ENCODE measurements at places on chromosomes 7 and 10.

- DNase-seq: no peak
These were observed 172.7 kb downstream of the SND1 start for GRCh38 chr7:127824682-127825081.

DNA sequence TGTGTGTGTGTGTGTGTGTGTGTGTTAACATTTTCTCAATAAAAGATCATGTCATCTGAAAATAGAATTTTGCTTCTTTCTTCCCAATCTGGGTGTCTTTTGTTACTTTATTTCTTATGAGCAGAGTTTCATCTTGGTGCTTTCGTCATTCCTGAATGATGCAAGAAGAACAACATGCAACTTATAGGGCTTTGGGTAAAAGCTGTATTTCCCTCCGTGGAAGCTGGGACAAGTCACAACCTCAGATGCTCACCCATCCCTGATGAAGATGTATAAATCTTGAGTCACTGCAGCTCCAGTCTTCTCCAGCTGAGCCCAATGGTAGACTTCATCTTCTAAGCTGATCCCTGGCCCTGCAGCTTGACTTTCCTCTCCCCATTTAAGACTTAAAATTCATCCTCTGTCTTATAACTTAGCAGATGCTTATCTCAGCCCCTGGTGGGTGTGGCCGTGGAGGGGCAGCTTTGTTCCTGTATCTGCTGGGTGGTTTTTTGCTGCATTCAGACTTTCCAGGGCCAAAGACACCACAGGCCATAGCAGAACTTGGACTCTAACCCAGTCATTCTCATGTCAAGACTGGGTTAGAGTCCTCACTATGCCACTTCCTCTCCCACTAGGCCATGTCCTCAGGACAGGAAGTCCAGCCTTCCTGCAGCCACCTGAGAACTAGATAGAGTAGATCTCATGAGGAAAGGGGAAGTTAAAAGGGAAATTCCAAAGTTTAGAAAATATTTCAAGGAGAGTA lies 356.4 kb downstream of the TNS3 start:
- DNase-seq: no peak

DNA sequence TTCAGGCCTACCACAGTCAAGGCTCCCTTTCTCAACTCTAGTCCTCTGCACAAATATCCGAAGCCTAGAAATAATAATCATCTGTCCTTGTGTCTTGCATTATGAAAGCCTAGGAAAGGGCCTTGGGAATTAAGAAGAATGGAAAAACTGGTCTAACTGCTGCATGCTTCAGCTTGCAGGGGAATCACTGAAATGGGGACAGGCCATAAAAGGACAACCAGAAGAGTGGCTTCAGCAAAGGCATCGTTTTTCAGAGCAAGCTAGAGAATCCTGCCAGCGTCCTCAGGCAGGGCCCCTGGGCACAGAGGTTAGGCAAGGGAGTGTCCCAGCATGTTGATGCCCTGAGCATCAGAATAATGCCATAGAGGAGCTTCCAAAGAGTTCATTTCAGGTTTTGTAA lies 13.2 kb downstream of the ERVW-1 start:
- DNase-seq: no peak

DNA sequence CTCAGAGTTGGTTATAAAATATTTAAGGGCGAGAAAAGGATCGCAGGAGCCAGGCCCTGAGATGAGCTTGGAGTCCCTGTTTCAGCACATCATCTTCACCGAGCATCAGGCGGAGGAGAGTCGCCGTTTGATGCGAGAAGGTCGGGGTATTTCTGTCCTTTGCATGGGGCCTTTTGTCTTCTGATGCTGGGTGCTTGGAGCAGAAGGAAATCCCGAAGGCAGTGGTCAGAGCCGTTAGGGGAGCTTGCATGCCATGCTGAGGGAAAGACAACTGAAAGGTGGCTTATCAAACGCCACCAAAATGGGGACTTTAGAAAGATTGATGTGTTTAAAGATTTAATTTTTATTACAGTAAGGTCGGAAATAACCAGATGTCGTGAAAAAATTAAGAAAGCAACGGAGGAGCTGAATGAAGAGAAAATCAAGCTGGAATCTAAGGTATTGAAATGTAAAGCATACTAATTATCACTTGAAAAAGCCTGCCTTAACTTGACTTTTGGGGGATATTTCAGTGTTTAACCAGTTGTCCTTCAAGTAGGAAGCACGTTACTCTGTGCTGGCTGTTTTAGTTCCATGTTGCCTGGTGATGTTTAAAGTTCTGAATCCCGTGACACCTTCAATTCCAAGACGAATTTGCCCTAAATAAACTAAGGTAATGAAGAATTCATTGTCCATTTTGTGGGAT lies 845 bp downstream of the CCDC172 start:
- DNase-seq: no peak

- DNase-seq: peak; percentile 33
These were observed 27.3 kb downstream of the SEC23IP start for GRCh38 chr10:119919826-119920225.

GRCh38 chr10:108039821-108040584 lies 875.5 kb upstream of the SORCS1 start:
- no peak for DNase-seq

DNA sequence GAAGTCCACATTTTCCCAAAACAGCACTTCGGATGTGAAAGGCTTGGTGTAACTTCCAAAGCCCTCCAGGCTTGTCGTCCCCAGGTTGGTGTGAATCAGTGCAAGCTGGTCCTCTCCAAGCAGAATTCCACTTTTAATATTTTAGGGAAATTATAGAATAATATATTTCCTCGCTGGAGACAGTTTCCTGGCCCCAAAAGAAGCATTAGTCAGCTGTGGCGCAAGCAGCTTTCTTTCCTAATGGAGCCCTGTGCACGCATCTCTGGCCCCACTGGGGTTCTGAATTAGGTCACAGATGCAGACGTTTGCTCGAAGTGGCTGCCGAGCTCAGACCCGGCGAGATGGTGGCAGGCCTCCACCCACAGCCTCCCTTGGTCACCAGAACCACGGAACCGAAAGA lies 33.3 kb upstream of the MNX1 start:
- no peak for DNase-seq

- DNase-seq: no peak
These were observed 424 bp downstream of the EGFR start for GRCh38 chr7:55019191-55019690.

- no peak for DNase-seq
These were observed 238.4 kb downstream of the CCDC7 start for GRCh38 chr10:32684291-32684690.

GRCh38 chr7:46811529-46811928 lies 770.4 kb downstream of the TNS3 start:
- DNase-seq: no peak
